ENCODE measurements at places on chromosomes 5 and 9.

GRCh38 chr9:89447416-89447815 lies 50.5 kb downstream of the SEMA4D start:
- DNase-seq = no peak

DNA sequence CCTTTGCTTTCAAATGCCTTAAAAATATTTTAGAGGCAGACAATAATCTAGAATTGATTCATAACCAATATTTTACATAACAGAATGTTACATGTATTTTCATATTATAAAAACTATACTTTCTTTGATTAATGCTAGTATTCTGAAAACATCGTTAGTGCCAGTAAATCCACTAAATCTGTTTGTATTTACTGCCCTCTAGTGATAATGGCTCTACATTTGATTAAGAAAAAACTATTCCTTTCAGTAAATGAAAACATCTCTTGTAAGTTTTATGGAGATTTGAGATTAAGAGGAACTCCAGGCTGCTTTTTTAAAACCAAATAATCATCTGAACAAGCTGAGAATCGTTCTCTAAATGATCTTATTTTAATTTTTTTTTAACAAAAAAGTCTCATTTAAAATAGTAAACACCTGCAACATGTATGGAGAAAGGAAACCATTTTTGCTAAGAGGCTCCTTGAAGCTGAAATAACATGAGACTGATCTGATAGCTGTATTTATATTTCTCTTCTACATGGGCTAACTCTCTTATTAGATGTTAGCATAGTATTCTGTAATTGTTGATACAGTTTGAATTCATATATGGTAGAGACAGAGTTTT lies 424.7 kb downstream of the RAB3C start:
- DNase-seq = peak; percentile 14

DNA sequence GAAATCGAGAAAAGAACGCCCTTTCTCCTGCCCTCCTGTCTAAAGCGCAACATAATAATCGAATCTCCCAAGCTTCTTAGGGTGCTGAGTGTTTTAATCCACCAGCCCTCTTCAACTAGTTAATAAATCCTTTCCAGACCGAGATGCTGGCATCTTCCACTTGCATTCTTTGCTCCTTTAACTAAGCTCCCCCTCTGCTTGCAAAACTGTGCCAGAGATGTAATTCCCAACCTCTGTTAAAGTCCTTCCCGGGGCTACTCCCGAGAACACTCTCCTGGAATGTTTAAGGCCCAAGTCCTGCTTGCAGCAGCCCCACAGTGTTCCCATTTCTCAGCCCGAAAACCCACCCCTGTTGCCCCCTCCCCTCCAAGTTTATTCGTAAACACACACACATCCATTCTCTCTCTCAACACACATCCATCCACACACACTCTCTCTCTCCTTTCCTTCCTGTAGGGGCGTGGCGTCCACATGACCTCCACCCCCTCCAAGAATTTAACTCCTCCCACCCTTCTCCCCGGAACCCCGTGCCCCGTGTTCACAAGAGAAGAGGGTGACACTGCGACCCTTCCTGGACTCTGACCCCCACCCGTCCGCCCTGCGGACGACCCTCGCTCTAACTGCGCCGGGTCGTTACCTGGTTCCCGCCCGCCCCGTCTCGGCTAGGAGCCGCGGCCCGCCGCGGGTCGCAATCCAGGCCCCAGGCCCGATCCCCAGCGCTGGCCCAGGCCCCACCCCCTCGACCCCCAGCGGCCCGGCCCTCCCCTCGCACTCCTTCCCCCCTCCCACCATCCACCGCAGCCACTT lies 7.0 kb upstream of the MGAT1 start:
- DNase-seq = peak; percentile 90

DNA sequence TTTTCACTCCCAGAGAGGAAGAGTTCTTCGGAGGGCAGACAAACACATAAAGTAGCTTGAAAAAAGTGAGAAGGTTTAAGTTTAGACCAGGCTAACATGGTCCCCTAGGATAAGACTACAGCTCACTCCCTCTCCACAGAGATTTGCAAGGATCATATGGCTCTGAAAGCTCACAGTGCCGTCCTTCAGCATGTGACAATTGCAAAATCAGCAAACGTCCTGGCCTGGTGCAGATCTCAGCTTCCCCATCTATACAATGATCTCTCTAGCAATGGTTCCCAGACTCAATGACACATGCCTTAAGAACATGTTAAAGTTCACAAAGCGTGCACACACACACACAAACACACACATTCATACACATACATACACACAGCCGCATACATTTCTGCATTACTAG lies 327.6 kb downstream of the ACTL7B start:
- no peak for DNase-seq

DNA sequence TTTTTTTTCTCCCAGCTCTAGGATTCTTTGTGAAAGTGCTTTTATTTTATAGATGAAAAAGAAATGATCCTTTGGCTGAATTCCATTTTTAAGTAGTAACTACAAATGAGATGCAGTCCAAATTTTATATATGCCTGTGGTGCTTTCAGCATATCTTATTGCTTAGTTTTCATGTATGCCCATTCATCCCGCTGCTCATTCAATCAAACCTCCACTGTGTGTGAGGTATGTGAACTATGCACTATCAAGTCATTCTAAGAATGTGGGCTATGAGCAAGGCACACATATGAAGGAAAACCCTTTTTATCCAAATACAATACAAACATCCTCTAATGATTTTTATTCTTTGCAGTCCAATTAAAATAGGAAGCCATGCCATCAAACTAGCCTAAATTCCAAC lies 1069.1 kb upstream of the DMAC1 start:
- DNase-seq = no peak

- DNase-seq = no peak
These were observed 97.4 kb downstream of the PARP8 start for GRCh38 chr5:50763846-50764245.

DNA sequence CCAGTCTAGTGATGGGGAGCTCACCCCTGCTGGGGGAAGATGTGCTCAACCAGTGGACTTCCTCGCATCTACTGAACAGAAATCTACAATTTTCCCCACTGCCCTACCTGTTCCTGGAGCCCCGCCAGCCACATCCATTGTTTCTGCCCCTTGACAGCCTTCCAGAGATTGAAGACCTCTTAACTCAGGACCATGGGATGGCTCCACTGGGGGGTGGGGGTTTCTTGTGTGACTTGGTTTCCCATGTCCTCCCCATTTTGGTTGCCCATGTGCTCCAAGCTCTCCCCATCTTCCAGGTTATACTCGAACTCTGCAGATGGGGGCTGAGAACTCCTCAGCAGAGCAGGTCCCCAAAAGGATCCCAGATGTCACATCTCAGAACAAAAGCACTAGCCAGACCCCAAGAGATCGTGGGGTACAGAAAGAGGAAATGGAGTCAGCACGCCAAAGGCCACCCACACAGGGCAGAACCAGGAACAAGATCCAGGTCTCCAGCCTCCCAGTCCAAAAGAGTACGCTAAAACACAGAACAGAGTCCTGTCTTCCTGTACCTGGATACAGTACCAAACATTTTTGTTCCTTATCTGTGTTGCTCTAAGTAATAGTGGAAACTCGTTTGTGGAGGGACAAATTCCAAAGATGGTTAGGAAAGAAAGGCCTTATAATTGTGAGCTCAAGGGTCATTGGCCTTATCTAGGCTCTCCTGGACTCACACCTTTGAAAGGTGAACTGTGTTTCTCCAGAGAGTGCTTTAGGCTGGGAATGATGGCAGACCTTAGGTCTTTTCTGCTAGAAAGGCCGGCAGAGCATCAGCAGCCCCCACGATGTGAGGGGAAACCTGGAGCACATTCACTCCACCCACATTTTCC lies 15.8 kb downstream of the CORO2A start:
- no peak for DNase-seq

- DNase-seq = no peak
These were observed 155.2 kb downstream of the ADAMTSL1 start for GRCh38 chr9:18629136-18629535.

- DNase-seq = no peak
These were observed 52.4 kb downstream of the MELK start for GRCh38 chr9:36625006-36625615.

DNA sequence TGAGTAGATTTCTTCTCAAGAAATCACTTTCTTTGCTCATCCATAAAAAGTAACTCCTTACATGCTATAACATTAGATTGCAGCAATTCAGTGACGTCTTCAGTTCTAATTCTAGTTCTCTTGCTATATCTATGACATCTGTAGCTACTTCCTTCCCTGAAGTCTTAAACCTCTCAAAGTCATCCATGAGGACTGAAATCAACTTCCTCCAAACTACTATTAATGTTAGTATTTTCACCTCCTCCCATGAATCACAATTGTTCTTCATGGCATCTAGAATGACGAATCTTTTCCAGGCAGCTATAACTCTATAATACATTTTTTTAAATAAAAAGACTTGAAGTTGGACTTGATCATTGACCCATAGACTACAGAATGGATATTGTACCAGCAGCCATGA lies 46.2 kb upstream of the PRRC1 start:
- no peak for DNase-seq

DNA sequence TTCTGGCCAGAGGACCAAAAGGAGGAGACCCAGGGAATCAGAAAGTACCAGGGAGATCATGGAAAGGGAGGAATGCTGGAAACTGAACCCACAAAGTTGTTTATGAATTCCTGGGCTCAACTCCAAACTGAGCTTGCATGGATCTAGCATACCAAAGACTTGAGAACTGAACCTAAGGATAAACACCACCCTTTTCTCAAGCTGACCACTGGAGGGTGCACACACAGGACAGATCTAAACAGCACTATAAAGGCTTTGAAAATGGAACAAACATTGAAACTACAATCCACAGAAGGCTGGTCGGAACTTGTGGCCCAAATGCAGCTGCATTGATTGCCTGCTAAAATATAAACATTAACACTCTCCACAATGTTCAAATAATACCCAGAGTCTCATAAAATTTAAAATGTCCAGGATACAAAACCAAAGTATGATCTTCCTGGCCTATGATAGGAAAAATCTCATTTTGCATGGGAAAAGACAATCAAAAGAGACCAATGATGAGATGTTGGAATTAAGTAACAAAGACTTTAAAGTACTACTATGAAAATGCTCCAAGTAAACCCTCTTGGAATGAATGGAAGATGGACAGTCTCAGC lies 15.6 kb upstream of the IRF1 start:
- DNase-seq = no peak

GRCh38 chr5:76202182-76202581 lies 119.0 kb downstream of the SV2C start:
- no peak for DNase-seq

- no peak for DNase-seq
These were observed 188.9 kb downstream of the ARHGAP26 start for GRCh38 chr5:142958944-142959682.

GRCh38 chr5:110865400-110866094 lies 126.7 kb downstream of the SLC25A46 start:
- no peak for DNase-seq

DNA sequence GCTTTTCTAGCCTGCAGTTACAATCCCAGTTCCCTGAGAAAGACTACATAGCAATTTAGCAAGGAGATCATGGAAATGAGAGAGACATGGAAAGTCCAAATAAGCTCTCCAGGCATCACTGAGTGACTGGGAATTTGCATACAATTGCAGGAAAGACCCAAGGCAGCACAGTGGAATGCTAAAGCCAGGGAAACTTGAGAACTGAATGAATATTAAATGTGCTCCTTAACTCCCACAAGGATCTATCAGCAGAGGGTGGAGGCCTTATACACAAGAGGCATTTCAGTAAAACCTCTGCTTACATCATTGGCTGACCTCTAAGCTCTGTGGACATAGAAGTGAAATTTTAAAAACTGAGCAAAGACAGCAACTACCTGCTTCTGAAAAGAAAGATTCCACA lies 355.6 kb upstream of the DAB2 start:
- DNase-seq = no peak

DNA sequence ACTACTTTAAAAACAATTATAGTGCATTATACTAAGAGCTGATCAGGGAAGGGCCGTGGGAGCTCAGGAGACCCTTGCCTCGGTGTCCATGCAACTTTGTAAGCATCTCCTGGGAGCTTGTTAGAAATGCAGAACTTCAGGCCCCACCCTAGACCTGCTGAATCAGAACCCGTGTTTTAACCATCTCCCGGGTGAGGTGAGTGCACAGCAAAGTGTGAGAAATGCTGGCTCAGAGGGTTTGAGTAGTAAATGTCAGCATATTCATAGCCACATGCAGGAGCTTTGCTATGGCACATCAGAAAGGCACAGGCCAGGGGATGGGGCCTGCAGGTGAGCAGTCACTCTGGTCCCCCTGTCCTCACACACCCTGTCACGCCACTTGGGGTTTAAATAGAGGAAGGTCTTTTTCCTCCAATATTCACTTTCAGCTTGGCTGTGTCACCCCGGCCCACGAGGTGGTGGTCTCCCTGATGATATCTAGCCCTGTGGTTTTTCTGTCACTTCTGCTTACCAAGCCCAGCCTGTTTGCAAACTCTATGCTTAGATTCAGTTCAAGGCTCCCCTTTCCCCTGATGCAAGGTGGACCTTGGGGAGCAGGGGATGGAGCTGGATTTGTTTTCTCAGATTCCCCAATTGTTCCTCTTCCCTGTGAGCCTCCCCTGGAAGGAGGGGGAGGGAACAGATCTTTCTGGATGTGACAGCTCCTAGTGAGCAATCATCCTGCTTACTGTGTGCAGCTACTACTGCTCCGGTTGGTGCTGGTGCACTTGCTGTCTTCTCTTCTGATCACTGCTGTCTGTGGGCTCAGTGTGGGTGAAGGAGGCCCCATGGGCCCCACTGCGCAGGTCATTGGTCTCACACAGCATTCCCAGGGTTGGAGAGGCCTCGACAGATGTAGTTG lies 51.8 kb upstream of the TGFBR1 start:
- no peak for DNase-seq

GRCh38 chr9:99561961-99562565 lies 259.6 kb upstream of the NR4A3 start:
- DNase-seq = no peak

DNA sequence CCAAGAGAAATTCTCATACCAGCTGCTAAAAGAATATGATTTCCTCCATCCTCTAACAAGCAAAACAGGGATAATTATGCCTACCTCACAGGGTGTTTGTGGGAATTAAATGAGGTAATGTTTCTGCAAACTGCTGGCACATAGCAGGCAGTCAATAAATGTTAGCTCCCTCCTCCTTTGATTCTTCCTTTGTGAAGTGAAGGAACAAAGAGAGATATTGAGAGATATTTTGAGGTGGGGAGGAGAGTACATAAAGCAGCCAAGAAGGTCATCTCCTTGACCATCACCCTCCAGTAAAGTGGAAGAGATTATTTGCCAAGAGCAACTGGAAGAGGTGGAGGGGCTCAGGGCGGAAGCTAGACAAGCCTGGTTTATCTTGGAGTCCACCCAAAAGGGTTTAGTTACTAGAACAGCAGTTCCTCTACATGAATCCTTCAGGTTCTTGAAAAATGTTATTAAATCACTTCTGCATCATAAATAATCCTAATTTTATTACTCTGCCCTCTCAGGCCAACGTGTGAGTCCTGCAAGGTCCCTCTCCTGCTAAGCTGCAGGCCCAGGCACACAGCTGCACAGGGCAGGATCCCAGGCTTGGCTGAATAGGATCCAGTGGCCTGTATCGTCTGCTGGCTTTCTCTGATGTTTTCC lies 35.0 kb upstream of the TLE1 start:
- no peak for DNase-seq
